Activated CD4-positive, alpha-beta T cell treated with anti-CD3 and anti-CD28 coated beads, Interleukin-2, amount 50 U/mL, for 24 hours (primary cell): ENCODE measurements at places on chromosomes 16 and 17.

DNA sequence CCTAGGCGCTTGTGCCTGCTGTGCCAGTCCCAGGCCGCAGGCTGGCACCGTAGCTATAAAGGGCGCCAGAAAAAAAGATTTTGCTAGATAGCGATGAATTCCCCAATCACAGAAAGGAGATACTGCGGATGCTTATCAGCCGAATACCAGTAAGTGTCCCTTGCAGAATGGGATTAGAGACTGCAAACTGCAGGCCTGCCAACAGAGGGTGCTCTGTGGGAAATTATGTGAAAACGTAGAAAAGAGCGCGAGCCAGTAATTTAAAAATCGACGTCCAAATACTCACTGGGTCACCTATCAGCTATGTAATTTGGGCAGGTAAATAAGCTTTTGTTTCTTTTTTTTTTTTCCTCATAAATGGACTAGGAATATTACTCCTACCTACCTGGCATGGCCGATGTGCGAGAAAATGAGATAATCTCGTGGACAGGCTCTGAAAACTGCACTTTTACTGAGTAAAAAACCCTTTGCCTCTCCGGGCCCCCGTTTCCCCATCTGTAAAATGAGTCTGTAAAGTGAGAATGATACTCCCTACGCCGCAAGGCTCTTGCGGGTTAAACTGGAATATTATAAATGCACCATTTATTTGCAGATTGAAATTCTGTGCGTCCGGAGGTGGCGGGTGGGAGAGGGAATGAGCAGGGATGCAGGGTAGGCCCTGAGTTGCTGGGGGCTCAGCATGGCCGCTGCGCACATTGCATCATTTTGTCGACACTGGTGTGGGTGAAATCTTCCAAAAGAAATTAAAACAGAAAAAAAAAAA lies 1.2 kb upstream of the COG1 start:
- peak; percentile 39 for DNase-seq

DNA sequence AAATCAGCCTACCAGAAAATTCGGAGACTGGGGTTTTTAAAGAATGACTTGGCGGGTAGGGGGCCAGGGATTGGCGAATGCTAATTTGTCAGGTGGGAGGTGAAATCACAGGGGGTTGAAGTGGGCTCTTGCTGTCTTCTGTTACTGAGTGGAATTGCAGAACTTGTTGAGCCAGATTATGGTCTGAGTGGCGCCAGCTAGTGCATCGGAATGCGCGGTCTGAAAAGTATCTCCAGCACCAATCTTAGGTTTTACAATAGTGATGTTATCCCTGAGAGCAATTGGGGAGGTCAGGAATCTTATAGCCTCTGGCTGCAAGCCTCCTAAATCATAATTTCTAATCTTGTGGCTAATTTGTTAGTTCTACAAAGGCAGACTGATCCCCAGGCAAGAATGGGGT lies 762 bp upstream of the RBL2 start:
- DNase-seq: no peak

DNA sequence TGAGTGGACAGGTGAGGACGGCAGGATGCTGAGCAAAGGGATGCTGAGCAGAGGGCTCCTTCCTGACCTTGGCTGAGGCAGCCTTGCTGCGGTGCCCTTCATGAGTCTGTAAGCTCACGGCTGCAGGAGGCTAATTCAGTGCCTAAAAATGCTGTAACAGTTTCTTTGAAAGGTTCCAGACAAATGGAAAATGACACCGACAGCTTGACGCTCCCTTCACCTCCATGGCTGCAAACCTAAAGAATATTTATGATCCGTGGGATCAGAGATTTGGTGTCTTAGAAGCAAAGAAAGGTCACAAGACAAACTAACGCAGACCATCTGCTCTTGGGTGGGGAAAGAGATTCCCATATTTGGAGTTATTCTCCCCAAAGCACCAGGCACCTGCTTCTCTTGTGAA lies 28.0 kb downstream of the TOM1L2 start:
- no peak for DNase-seq

DNA sequence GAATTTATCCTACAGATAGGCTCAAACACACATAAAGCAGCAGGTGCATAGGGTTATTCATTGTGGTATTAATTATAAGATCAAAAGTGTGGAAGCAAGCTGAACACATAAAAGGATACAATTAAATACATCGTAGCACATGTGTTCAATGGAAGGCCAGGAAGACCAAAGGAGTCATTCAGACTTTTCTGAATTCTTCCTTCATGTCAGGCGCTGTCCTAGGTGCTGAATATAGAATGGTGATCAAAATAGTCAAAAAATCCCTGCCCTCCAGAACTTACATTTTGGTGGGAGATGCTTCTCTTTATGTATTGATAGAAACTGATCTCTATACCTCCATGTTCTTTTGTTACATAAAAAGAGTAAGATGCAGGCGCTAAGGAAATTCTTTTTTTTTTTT lies 439.0 kb upstream of the ASIC2 start:
- DNase-seq: no peak

- DNase-seq: no peak
Observed at GRCh38 chr16:87161822-87162676, 155.1 kb downstream of the C16orf95 start.

DNA sequence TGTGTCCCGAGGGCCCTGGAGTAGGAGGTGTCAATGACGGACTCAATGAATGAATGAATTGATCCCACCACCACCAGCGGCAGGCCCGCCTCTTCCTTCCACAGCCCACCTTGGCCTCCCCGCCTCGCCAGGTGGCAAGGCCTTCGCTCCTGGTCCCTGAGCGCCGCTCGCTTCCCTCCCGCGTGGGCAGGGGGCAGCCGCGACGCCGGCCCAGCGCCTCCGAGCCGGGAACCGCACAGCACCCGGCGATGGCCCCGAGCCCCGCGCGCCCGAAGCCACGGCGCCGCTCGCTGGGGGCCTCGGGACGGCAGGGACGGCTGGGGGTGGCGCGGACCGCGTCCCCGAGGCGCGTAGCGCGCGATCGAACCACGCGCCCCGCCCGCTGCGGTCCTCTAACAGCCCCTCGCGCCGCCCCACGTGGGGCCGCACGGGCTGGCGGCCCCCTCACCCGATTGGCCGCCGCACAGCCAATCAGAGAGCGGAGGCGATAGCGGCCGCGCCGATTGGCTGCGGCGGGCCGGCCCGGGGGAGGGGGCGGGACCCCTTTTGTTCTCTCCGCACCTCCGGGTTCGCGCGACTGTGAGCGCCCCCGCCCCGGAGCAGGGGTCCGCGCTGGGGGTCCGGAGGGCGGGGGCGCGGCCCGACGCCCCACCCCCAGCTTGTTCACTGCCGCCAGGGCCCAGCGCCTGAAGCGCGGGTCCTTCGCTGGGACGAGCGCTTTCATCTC lies 31.4 kb downstream of the ACTG1 start:
- peak; percentile 21 for DNase-seq

- no peak for DNase-seq
Observed at GRCh38 chr16:85584819-85585282, 28.3 kb upstream of the GSE1 start.

- DNase-seq: peak; percentile 68
Observed at GRCh38 chr17:81959362-81960129, 1.4 kb downstream of the NOTUM start.

DNA sequence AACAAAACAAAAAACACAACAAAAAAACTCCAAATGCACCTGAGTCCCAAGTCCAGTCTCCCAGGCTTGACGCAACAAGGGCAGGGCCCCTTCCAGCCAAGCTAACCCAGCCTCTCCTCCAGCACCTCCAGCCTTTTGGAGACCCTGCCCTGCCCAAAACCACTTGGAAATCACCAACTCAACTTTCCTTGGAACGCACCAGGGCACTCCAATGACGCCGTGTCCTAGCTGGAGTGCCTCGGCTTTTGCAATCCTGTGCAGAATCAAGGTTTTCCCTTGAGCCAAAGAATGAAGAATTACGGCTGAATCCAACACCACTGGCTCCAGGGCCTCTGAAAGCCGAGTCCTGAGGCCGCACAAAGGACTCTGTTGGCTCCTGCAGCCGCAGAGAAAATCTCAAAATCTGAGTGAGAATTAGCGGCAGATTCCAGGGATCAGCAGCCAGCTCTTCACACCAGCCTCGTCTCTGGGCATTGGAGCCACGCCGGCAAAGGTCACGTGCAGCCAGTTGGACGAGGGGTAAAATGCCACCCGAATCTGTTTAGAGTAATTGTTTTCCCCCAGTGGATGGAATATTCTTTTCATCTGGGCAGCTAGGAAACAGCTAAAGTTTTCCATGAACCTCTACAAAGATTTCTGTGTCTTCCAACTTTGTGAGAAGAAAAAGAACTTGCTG lies 9.7 kb upstream of the BAIAP2 start:
- no peak for DNase-seq

GRCh38 chr17:18035704-18036103 lies 3.3 kb downstream of the ATPAF2 start:
- DNase-seq: no peak

DNA sequence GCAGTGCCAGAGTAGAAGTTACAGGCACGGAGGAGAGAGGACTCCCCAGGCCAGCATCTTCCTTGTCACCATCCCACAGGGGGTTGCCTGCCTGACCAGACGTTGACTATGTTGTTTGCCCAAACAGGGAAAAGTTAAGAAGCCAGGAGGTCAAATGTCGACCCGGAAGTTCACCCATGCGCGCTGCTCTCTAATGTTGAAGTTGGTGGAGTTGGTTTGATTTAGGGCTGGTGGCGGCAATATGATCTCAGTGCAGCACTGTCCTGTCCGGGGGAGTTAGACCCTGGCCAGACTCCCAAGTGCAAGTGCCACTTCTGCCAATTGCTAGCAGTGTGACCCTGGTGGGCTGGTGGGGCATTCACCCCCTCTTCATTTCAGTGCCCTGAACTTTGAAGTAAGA lies 30.4 kb downstream of the RGS9 start:
- no peak for DNase-seq

- no peak for DNase-seq
Observed at GRCh38 chr17:72600934-72601333, 480.1 kb downstream of the SOX9 start.

DNA sequence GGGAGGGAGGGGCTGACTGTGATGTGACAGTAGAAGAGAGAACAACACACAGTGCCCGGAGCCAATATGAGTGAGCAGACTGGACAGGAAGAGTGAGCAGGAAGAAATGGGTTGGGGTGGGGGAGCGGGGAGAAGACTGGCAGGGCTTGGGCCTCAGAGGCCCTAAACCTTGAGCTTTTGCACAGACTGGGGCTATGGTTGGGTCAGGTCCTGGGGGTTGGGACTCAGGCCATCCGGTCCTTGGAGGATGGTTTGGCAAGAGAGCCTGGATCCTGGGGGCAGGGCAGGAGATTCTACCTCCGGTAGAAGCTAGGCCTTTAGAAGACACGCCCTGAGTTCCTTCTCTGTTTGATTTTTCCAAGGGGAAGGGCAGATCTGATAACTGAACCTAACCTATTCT lies 1.1 kb downstream of the CAMTA2 start:
- DNase-seq: no peak

GRCh38 chr17:50956750-50957523 lies 90.8 kb upstream of the TOB1 start:
- peak; percentile 53 for DNase-seq

GRCh38 chr16:11162586-11163268 lies 93.3 kb downstream of the SOCS1 start:
- no peak for DNase-seq

DNA sequence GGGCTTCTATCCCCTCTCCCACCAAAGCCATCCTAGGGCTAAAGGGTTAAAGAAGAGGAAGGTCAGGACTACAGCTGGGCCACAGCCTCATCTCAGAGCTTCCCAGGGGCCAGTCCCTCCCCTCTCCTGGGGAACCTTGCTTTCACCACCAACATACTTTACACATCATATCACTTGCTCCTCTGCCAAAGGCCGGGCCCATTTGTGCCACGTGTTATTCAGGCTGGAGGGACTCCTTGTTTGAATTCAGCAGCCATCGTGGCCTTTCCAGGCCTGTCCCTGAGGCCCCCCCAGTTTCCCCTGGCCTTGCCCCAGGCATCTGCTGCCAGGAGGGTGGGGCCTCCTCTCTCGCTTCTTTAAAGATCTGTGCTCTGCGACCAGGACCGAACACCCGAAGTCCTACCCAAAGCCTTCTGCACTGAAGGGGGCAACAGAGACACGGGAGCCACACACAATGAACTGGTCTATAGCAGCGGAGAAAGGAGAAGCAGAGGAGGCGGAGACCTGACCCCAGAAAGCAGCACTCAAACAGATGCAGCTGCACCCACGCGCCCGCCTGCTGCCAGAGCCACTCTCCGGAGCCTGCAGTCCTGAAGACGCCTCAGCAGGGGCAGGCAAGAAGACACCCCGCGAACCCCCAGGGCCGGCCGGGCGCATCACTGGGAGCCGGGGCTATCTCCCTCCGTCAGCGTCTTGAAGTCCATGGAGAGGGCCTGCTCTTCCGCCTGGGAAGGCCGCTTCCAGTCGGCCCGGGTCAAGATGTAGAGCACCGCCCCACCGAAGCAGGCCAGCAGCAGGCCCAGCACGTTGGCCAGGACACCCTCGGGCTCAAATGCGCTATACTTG lies 12.1 kb downstream of the CYB561 start:
- DNase-seq: no peak

DNA sequence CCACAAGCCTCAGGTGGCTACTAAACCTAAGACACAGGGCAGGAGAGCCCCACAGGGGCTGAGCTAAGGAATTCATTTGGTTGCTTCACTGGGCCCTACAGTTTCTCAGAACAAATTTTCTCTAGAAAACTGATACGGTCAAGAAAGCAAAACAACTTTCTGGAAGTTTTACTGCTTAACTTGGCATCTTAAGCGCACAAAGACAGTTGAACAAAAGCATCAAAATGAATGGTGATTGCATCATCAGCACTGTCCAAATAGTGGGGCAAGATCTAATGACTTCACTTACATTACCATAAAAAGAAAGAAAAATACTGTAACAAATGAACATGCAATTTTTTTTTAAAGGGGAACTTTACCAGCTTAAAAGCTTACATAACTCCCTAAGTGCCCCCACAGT lies 47.6 kb downstream of the XPO6 start:
- DNase-seq: no peak

DNA sequence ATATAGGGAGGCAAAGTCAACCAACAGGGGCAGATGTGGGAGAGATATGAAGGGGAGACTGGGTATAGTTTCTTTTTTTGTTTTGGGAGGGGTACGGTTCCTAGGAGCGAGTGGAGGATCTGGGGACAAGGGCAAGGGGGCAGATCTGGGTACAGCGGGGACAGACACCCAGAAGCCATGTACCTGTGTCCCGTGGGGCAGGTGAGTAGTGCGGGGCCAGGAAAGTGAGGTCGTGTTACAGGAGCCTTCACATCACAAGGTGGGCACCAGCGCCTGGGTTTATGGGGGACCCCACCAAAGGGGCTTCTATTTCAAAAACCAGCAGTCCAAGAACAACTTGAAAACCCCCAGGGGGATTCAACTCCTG lies 11.5 kb downstream of the LITAF start:
- no peak for DNase-seq

- DNase-seq: no peak
Observed at GRCh38 chr17:50205111-50205962, 3.9 kb upstream of the COL1A1 start.

- DNase-seq: no peak
Observed at GRCh38 chr17:17987901-17988300, 15.2 kb downstream of the DRC3 start.
